Kidney (tissue), 22 donors: ENCODE measurements at places on chromosomes 11 and 22. TPM values are rescaled to one million over a fixed set of nuclear protein-coding genes. Genes with fewer than 3 reads are reported as not detected.

DNA sequence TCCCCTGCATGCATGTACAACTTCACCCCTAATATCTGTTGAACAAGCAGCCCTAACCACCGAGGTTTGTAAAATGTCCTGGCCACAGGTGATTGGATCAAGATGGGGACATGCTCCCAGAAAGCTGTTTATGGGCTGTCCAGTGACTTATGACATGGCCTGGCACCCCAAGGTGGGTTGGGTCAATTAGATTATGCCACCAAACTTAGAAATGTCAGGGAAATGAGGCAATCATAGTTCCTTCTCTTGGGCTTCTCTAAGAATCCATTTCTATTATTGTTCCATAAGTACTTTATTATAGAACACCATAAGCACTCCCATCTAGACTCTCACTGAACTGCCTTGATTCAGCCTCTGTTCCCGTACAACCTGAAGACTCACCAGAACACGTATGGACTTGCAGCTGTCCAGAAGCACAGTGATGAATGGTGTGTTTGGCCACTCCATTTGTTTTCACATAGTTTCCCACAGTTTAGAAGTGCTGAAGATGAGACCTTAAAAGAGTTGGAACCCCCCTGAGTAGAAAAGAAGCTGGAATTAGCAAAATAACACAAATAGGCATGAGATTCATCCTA, 45.5 kb upstream of the OLFML1 start:
- no peak overlapping the region for H3K4me3 ChIP-seq
- no peak overlapping the region for H3K27ac ChIP-seq
- no peaks in the 10 kb centered on the region for H3K36me3 ChIP-seq
- no peak for DNase-seq
- H3K4me1 ChIP-seq = no peaks in the 10 kb centered on the region
- no peaks in the 10 kb centered on the region for H3K27me3 ChIP-seq

GRCh38 chr11:29166306-29166705, 850.5 kb downstream of the KCNA4 start:
- H3K4me3 ChIP-seq = no peak overlapping the region
- no peaks in the 10 kb centered on the region for H3K36me3 ChIP-seq
- H3K27me3 ChIP-seq = no peaks in the 10 kb centered on the region

- no peaks in the 10 kb centered on the region for H3K27me3 ChIP-seq
- no peak overlapping the region for H3K4me3 ChIP-seq
These were observed 20.3 kb downstream of the TAB1 start for GRCh38 chr22:39419911-39420310.

DNA sequence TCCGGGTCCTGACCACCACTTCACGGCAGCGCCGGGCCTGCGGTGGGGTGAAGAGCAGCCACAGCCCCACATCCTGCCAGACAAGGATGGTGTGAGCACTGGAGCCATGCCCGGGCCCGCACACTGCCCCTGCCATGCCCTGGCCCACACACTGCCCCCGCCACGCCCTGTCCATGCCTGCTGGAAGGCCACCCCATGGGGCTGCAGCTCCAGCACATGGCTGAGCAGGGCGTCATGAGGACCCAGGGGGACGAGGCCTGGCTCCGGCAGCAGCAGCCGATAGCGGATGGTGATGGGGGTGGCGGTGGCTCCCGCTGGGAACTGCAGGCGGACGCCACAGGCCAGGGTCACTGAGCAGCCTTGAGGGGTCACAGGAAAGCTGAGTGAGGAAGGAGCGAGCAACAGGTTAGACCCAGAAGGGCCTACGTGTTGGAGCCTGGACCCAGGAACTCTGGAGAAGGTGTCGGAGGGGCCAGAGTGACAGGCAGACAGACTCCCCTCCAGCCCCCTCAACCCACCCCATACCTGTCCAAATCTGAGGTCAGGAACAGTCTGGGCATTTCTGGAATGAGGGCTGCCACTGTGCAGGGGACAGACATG, 2.9 kb downstream of the PIDD1 start:
- H3K4me3 ChIP-seq = no peak overlapping the region
- no peaks in the 10 kb centered on the region for H3K4me1 ChIP-seq
- H3K36me3 ChIP-seq = no peaks in the 10 kb centered on the region
- no peak for DNase-seq

DNA sequence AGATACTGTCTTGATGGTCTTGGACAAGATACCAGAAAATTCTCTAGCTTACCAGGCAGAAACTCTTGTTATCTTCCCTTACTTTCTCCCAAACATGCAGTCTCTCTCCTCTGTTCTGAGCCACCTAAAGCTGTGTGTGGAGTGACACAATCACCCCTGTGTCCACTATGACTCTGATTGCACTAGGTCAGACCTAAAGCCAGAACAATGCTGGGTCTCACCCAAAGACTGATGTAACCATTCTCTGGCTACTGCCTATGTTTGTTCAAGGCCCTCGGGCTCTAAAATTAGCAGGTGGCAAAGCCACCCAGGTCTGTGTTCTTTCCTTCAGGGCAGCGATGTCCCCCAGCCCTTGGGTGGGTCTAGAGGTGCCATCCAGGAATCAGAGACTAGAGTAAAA, 200.5 kb downstream of the KCNA4 start:
- H3K27ac ChIP-seq = no peak overlapping the region
- H3K4me1 ChIP-seq = no peaks in the 10 kb centered on the region
- H3K27me3 ChIP-seq = no peaks in the 10 kb centered on the region
- H3K36me3 ChIP-seq = no peaks in the 10 kb centered on the region

DNA sequence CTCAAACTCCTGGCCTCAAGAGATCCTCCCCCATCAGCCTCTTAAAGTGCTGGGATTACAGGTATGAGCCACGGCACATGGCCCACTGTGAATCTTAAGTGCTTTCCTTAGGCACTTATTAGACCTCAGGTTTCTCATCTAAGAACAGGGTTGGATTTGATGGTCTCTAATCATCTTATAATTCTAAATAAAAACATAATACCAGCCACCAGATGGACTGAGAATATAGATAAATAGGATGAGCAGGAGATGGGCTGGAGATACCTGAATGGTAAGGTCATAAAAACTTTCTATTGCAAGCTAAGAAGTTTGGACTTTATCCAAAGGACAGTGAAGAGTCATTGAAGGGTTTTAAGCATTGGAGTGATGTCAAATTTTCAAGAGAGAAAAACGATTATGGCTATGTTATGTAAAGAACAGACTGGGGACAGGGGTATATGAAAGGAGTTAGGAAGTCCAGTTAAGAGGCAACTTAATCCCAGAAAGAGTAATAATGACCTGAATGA, 85.2 kb downstream of the RELT start:
- no peak for DNase-seq
- H3K4me1 ChIP-seq = no peaks in the 10 kb centered on the region
- no peaks in the 10 kb centered on the region for H3K27me3 ChIP-seq
- no peak overlapping the region for H3K4me3 ChIP-seq
- no peak overlapping the region for H3K27ac ChIP-seq

The C11orf97 gene
- total RNA-seq = not detected
